ENCODE measurements at places on chromosomes 16 and 17.
A peak's percentile ranks its signal among the peaks of the same experiment; 100 is the strongest.

- no peak for DNase-seq
Measured at GRCh38 chr17:64158831-64159590, 29.1 kb upstream of the ERN1 start.

DNA sequence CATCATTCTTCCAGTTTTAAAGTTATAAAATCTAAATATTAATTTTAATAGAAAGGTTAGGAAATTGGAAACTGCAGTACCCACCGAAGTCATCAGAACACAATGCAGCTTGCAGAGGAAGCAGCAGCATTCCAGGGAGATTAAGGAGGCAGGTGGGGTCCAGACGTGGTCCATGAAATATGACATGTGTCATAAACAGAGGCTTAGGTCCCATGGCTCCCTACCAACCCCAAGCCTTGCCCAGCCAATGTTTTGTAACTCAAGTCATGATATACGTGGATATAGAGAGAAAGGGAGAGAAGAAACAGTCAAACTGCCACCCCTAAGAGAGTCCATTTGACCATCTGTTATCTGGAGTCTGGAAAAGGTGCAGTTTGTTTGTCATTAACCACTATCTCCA is 670.0 kb downstream of the TOX3 start:
- DNase-seq: peak; percentile 11

DNA sequence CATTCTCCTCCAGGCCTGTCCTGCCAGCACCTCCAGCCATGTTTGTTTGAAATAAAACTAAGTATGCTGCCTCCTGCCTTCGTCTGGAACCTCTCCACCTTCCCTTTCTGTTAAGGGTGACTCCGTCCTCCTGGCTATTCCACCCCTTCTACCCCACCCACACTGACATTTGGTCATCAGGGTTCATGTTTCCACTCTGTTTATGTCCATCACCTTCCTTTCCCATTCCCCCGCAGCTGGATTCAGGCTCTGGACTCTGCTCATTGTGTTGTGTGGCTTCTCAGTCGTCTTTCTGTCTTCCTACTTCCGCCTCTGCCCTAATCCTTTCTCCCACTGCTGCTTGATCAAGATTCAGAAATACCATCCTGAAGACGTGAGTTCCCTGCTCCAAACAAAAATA is 28.6 kb downstream of the EPN2 start:
- no peak for DNase-seq

GRCh38 chr16:70468776-70469525 is 14.6 kb downstream of the FCSK start:
- DNase-seq: no peak

DNA sequence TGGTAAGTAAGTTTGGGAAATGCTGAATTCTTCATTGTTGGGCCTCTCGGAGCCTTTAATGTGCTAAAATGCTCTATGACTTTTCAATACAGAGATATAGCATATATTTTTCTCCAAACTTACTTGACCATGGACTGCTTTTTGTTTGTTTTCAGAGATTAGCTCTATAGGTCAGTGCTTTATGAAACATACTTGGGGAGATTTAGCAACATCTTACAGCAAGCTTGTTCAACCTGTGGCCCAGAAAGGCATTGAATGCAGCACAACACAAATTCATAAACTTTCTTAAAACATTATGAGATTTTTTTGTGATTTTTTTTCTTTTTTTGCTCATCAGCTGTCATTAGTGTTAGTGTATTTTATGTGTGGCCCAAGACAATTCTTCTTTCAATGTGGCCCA is 1.0 kb upstream of the KRTAP3-1 start:
- no peak for DNase-seq

- DNase-seq: no peak
Measured at GRCh38 chr16:50666658-50667496, 14.2 kb downstream of the SNX20 start.

- peak; percentile 29 for DNase-seq
Measured at GRCh38 chr17:4074831-4075495, 67.9 kb downstream of the ZZEF1 start.

- DNase-seq: peak; percentile 65
Measured at GRCh38 chr17:29042679-29043538, at the start of gene PIPOX. Gene PIPOX, plus strand, starts transcription at chr17:29043141. Its CDS starts 85 bp downstream, at chr17:29043226.

GRCh38 chr17:37714897-37715296 is 30.0 kb downstream of the HNF1B start:
- DNase-seq: peak; percentile 11

DNA sequence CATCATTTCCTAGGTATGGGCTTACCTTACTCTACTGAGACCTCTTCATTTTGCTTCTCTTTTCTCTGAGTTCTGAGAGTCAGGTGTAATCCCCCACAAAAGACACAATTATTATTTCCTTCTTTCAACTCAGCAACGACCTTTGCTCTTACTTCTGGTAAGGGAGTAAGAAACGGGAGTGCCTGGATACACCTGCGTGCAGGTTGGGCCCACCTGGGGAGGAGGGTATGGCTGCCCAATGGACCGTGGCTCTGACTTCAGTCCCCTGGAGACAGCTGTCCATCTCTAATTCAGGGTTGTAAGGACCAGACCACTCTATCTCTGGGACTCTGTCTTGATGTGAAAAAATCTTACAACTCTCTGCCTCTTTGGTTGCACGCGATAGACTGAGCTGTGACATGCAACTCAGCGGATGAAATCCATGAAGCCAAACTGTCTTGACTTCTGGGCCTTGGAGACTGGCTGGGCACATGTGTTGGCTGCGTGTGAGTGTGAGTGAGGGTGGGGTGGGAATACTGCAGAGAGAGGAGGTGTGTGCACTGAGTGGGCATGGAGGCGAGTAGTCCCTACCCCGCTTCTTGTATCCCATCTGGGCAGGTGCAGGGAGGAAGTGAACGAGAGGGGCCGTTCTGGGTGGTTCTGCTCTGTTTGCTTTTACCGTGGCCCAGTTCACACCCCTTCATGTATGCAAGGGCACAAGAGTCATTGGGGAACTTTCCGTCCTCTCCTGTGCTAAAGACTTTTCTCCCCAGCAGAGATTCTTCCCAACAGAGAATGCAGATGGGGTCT is 1.2 kb downstream of the TMEM238L start:
- no peak for DNase-seq

DNA sequence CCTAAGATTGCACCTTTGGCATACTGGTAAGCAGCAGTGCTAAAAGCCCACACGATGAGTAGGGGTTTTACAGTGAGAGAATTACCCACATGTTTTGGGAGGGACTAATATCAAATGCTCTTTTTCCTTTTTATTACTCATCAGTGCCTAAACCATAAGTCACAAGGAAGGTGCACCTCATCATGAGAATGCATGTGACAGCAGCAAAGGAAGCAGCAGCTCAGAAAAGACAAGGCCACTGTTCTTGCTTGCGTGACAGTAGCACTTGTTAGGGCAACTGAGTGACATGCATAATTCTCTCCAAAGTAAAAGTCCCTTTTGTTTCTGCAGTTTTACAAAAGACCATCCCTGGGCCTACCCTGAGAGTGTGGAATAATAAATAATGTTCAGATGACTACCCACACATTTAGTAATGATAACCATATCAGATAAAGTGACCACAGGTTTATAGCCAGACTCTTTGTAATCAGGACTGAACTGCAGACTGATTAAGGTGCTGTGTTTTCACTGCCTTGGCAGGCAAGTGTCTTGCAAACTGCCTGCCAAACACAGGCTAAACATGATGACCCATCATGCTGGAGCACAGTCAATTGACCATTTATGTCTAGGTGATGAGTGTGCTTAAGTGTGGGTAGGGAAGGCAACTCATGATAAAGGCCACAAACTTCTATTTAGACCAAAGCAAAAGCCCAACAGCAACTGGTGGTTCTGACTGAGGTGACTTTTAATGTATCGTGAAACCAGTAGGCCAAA is 1751.4 kb downstream of the TP53TG3F start:
- DNase-seq: no peak

GRCh38 chr17:76701471-76701967 is 9.2 kb downstream of the MXRA7 start:
- DNase-seq: no peak

DNA sequence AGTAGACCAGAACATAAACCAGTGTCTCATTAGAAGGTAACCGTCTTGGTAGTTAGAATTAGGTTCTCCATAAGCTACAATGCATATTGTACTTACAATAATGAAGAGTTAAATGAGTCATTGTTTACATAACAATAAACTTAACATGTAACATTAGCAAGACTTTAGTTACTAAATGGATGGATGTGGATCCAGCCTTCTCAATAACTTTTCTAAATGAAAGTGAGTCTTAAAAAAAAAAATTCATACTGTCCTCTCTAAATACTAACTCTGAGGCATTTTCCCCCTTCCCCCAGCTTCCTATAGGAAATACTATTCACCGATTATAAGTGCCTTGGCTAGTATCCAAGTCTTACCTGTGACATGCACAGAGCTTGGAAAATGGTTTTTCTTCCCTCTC is 155.3 kb downstream of the CYB561 start:
- no peak for DNase-seq

- no peak for DNase-seq
Measured at GRCh38 chr16:10938796-10939648, 3.2 kb downstream of the DEXI start.

DNA sequence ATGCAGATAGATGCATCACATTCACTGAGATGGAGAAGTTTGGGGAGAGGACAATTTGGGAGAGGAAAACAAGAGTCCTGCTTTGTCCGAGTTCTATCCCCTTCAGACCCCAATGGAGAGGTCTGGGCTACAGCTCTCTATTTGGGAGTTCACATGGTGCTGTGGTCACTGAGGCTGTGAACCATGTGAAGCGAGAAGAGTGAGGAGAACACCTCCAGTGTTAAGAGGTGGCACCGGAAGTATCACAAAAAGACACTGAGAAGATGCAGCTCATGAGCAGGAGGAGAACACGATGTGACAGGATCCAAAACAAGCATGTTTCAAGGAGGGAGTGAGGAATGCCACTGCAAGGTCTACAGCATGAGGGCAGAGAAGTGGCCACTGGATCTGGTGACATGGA is 39.7 kb downstream of the PIK3R5 start:
- no peak for DNase-seq

- no peak for DNase-seq
Measured at GRCh38 chr17:69573396-69573795, 158.9 kb downstream of the MAP2K6 start.

DNA sequence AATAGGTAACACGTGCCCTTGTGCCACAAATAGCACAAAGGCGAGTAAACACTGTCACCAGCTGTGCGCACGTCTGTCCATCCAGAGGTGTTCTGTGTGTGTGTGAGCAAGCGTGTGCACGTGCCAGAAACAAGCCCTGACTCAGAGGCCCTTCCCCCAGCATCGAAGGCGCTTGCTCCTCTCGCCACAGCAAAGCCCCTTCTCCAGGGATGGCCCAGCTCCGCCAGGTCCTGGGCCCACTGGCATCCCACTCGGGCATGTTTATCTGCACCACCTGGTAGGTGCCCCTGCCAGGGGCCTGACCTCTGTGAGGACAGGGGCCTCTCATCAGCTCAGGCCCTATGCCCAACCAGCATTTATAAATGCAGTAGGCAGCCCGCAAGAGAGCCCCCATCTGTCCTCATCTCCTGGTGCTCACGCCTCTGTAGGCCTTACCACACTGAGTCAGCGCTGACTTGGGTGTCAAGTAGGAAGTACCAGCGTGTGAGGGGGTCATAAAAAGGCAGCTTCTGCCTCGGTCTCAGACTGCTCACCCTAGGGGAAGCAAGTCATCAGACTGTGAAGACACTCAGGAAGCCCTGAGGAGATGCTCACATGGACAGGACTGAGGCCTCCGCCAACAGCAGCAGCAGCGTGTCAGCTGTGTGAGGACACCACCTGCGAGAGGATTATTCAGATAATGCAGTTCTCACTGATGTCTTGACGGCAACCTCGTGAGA is 10.8 kb downstream of the TMEM235 start:
- DNase-seq: peak; percentile 46

DNA sequence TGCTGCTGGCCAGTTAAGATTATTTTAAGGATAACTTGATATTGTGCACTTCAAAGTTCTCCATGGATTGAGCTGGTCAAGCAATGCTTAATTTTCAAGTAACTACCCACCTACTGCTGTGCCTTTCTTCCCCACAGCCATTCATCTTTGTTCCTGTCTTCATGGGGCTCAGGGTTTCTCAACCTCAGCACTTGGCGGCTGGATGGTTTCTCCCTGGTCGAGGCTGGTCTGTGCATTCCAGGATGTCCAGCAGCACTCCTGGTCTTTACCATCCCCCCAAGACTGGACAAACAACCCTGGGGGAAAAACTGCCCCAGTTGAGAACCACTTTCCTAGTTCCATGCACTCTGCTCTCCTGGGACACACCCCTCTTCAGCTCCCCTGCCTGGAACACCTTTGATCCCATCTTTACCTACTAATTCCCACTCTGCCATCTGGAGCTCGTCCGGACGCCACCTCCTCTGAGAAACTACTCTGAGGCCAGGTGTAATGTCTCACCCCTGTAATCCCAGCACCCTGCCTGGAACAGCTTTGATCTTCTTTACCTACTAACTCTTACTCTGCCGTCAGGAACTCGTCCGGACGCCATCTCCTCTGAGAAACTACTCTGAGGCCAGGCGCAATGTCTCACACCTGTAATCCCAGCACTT is 81.5 kb downstream of the NXN start:
- DNase-seq: no peak

GRCh38 chr16:64469351-64469750 is 652.5 kb downstream of the CDH11 start:
- DNase-seq: no peak

- no peak for DNase-seq
Measured at GRCh38 chr16:83258366-83258928, 549.3 kb upstream of the HSBP1 start.
